ENCODE measurements at places on chromosomes 3 and 15.

- DNase-seq: no peak
Observed at GRCh38 chr3:122640437-122640999, 40.1 kb upstream of the PARP14 start.

DNA sequence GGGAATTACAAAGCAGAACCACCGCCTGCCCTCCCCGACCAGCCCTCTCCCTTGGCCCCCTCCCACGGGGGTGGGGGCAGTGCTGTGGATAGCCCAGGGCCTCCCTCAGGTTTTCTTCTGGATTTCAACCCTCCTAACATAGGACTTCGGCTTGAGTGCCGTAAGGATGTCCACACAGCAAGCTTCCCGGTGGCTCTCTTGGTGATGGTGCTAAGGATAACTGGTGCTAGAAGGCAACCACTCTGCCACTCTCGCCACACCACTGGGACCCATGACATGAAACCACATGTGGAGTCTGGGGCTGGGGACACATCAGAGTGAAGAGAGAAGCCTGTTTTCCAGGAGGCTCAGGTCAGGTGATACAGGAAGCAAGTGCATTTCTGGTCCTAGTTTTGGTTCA lies 35.4 kb downstream of the SCN5A start:
- DNase-seq: no peak

DNA sequence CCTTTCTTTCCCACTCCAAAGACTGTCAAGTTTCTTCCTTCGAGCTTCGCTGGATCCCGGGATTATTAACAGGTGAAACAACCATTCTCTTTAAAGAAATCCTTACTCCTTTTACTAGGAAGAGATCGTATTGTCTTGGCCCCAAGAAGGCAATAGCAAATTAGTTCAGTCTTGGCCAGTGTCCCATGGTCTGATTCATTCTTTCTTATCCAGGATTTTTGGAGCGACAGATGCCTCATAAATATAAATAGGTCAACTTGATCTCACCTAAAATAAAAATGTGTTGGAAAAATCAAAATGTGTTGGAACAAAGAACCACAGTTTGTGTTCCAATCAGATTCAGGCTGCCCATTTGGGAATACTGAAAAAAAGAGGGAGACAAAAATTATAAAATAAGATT lies 140.1 kb upstream of the TMEM108 start:
- DNase-seq: no peak

GRCh38 chr3:71515636-71516365 lies 67.7 kb downstream of the FOXP1 start:
- DNase-seq: no peak

- no peak for DNase-seq
Observed at GRCh38 chr3:157610876-157611535, 107.8 kb upstream of the VEPH1 start.

- DNase-seq: peak; percentile 16
Observed at GRCh38 chr3:194137008-194137505, 1.1 kb downstream of the HES1 start.

GRCh38 chr3:55884491-55885285 lies 397.6 kb upstream of the WNT5A start:
- no peak for DNase-seq
